Pancreas (tissue), 10 donors: ENCODE measurements at places on chromosomes 4 and X. TPM values are rescaled to one million over a fixed set of nuclear protein-coding genes. Genes with fewer than 3 reads are reported as not detected.

- peak; percentile 3 for DNase-seq
Measured at GRCh38 chr4:2286904-2287593, 25.1 kb upstream of the MXD4 start.

DNA sequence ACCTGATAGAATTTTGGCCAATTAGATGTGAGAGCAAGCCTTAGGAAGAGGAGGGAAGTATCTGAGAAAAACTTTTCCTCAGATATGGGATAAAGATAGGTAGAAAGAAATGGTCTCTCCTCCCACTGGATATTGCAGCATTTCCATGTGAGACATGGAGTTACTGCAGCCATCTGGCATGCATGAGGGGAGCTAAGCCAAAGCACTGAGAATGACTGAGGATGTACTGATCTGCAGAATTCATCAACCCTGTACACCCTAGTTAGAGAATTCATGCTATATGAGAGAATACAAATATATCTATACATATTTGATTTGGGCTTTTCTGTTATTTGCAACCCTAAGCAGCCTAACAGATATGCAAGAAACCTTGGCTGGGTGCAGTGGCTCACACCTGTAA, 52.5 kb upstream of the RPL34 start:
- DNase-seq = no peak

Gene SSX7
- total RNA-seq = not detected

DNA sequence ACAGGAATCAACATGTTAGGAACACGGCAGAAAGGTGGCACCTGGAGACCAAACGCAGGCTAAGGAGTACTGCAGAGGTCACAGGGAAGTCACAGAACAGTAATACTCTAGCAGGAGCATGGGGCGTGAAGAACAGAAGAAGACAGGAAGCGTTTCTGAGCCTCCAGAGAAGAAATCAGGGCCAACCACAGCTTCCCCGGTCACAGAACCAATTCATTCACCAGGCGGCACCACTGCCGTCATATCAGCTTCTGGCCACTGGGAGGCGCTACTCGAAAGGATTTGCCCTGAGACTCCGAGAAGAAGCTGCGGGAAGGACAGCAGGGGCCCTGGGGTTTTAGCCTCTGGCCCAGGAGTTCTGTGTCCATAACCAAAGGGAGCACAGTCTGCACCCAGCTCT, 78.0 kb upstream of the DRD5 start:
- DNase-seq = peak; percentile 15

- no peak for DNase-seq
Measured at GRCh38 chr4:66591968-66592367, 921.7 kb upstream of the EPHA5 start.

DNA sequence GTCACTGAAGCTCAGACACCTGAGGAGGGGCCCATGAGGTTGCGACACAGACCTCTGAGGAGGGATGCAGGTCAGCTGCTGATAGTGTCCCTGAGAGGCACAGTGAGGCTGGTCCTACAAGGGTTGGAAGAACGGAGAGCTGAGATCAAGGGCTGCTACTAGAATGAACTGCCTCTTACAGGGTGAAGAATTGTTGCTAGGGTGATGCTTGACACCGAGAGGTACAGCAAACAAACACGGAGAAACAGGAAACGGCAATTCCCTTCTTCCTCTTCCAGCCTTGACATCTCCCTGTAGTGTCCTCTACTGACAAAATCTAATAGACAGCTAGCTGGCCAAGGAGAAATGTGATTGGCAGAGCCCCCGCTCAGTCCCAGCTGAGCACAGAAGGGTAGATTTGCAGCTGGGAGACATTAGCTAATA, 11.8 kb upstream of the HPGDS start:
- no peak for DNase-seq

- no peak for DNase-seq
Measured at GRCh38 chr4:122500852-122501501, 44.5 kb upstream of the IL2 start.
